ENCODE measurements at places on chromosomes 12 and 14.
A peak's percentile ranks its signal among the peaks of the same experiment; 100 is the strongest.

- no peak for DNase-seq
These were observed 3.0 kb downstream of the ZFYVE21 start for GRCh38 chr14:103718572-103718971.

- DNase-seq: no peak
These were observed 178.9 kb upstream of the MGAT4C start for GRCh38 chr12:86435053-86435452.

- peak; percentile 41 for DNase-seq
These were observed 74.9 kb downstream of the TSPAN9 start for GRCh38 chr12:3152011-3152511.

DNA sequence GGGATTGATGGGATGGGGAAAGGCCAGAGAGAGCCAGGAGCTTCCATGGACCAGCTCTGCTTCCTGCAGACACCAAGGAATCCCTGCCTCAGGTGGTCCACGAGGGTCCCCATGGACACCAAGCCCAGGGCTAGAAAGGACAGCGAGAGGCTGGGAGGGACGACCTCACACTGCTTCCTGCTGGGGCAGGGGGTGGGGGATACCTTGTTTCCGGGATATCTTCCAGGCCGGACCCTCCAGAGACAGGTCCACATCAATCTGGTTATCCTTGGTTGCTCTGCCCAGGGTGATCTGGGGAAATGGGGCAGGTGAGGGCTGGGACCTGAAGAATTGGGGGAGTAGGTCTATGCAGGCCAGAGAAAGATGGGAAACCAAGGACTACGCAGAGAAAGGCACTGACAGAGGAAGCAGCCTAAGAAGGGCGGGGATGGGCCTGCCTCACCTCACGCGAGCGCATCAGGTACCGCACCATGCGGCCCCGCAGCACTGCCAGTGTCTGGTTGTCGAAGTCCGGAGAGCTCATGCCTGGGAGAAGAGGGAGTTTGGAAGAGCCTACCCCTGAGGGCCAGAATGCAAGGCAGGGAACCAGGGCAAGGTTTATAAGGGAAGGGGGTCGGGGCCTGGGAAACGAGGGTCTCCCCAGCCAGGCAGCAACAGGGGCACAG is 8.8 kb downstream of the MCRS1 start:
- no peak for DNase-seq

GRCh38 chr12:62190689-62191490 is 69.3 kb upstream of the USP15 start:
- DNase-seq: no peak

DNA sequence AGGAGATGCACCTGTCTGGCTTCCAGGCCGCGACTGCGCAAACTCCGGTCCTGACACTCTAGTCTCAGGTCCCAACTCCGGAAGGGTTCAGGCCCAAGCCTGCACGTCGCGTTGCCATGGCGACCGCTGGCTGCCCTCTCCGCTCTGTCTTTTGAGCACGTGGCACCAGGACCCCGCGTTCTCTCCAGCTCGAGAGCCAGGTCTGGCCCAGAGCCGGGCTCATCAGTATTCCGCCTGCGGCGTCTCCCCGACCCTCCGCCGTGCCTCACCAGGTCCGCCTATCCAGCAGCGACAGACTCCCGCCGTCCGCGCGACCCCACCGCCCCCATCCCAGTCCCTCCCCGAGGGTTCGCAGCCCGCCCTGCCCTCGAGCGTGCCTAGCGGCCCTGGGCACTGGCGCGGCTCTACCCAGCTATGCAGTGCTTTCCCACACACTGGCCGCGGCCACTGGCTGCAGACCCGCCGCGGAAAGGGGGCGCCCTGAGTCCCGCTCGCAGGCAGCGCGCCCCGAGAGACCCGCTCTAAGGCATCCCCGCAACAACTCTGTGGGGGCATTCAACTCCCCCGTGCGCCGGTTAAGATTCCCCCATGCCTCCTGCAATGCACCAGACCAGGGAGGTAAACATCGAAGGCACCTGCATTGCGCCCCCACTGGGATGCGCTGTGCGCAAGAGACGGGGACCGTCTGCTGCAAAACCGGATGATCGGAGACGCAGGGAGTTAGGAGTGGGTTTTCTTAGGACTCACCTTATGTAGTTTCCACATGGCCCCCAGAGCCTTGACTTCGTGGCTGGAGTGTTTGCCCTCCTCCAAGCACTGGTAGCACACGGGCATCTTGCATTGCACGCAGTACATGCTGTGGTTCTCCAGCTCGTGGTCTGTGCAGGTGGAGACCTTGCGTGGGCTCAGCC is 1.3 kb downstream of the TRIM9 start:
- peak; percentile 25 for DNase-seq

DNA sequence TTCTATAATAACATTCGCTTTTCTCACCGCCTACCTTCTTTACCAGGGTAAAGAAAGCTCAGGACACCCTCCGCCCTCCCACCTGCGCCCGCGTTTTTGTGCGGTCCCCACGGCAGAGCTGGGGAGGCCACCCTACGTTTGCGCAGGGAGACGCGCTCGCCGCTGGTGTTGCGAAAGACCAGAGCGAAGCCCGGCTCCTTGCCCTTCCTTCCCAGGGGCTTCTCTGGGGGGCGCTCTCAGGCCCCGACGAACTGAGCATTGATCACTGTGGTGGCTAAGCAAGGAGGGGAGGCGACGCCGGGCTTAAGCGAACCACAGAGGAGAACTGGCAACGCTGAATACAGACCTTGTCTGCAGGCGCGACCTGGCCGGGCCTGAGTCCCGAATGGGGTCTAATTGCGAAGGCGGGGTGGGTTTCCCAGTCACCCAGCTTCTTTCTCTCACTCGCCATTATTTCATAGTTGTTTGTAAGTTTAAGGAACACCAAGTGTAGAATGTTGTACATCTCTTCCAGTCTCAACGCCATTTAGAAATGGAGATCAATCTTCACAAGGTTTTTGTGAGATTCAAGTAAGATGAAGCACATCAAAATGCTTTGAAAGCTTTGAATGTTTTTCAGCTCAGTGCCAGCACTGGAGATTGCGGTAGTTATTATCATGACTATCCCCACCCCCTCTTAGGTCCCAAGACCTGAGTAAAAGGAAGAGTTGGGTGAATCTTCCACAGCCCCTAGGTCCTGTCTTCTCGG is 1.7 kb upstream of the NKX2-1 start:
- no peak for DNase-seq

GRCh38 chr12:52442600-52443061 is 8.5 kb upstream of the KRT75 start:
- no peak for DNase-seq

DNA sequence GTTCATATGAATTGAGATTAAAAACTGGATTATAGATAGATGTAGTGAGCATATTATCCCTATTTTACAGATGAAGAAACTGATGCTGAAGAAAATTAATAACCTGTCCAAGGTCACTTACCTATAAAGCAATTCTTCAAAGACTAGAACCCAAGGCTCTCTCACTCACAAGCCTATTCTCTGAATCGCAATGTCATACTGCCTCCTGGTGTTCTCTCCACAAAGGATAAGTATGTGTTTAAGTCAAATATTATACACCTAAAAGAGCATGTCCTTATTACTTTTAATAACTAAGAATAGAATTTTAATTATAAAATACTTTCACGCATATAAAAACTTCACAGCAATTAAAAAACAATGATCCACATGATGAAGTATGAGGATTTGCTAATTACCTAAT is 721.3 kb upstream of the USP15 start:
- DNase-seq: no peak

- DNase-seq: no peak
These were observed 65.1 kb upstream of the GZMB start for GRCh38 chr14:24699052-24699451.
